ENCODE measurements at places on chromosomes 11 and 22.

DNA sequence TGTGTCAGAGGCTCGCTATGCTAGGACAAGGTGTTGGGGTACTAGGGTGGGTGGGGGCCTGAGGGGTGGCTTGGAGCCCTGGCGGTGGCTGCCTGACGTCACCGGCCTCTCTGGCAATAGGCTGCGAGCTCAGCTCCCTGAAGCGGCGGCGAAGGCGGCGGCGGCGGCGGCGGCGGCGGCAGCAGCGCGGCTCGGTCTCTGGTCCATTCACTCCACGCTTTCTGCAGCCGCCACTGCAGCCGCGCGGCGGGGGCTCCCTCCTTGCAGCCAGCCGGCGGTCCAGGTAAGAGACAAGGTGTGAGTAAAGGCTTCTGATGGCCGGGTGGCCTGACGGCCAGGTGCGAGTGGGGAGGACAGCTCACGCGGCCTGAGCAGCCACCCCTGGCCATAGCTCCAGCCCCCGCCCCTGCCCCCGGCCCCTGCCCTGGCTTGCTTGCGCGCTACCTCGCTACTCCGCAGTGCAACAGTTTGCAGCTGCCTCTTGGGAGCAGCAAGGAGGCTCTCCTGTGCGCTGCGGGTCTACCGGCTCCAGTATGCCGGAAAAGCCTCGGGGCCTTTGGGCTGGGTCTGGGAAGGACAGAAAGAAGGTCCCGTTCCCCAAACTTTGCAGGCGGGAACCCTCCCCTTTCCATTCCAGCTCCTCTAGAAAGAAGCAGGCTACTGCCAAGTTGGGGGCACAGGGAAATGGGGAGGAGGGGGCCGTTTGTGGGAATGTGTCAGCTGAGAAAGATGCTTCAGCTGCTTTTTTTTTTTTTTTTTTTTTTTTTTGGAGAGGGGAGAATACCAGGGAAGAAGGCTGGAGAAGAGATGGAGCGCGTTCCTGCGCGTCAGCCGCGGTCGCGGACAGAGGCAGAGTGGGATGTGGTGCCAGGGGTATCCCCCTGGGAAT, at the start of gene C11orf87:
TSS of gene C11orf87 (plus strand) at position 210 of the 889 bp plus-strand sequence. CDS start 1,444 bp downstream, outside the sequence.
- no peak for DNase-seq

GRCh38 chr11:19467904-19468303, 227.2 kb upstream of the E2F8 start:
- no peak for DNase-seq

- no peak for DNase-seq
Observed at GRCh38 chr11:70735976-70736375, 337.6 kb downstream of the CTTN start.

- DNase-seq, result peak; percentile 32
Observed at GRCh38 chr11:8717876-8718753, 35.5 kb downstream of the RPL27A start.

- no peak for DNase-seq
Observed at GRCh38 chr11:103963648-103964047, 72.8 kb upstream of the DDI1 start.

DNA sequence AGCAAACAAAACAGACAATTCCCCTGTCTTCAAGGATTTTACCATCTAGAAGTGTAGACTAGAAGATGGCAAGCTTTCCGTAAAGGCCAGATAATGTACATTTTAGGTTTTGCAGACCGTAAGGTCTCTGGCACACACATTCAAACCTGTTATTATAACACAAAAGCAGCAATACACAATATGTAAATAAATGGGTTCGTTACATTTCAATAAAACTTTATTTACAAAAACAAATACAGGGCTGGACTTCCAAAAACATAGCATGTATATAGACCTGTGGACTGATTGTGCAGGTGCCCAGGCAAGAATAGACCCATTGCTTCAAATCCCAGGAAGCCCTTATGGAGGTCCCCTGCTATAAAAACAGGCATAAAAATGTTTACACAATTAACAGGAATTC, 27.1 kb upstream of the MS4A6A start:
- DNase-seq, result no peak

DNA sequence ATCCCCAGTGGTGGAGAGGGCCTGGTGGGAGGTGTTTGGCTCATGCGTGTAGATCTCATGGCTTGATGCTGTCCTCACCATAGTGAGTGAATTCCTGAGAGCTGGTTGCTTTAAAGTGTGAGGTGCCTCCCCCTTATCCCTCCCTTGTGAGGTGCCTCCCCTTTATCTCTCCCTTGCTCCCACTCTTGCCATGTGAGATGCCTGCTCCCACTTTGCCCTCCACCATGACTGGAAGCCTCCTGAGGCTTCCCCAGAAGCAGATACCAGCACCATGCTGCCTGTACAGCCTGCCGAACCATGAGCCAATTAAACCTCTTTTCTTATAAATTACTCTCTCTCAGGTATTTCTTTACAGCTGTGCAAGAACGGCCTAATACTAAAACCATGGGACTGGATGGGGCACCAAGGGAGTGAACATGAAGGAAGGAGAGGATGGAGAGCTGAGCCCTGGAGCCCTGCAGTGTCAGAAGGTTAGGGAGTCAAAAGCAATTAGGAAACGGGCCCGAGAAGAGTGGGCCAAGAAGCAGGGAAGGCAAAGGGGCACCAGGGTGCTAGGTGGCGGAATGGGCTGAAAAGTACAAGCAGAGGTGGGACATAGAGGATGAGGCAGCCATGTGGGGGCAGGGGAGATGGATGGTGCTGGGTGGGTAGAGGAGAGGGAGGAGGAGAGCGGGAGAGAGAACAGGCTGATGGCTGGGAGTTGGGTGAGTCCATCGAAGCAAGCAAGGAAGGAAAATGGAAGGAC, 9.4 kb downstream of the IFITM10 start:
- no peak for DNase-seq

GRCh38 chr11:100105982-100106358, 581.1 kb upstream of the ARHGAP42 start:
- no peak for DNase-seq

- no peak for DNase-seq
Observed at GRCh38 chr11:65014726-65015227, 817 bp downstream of the ARL2 start.

DNA sequence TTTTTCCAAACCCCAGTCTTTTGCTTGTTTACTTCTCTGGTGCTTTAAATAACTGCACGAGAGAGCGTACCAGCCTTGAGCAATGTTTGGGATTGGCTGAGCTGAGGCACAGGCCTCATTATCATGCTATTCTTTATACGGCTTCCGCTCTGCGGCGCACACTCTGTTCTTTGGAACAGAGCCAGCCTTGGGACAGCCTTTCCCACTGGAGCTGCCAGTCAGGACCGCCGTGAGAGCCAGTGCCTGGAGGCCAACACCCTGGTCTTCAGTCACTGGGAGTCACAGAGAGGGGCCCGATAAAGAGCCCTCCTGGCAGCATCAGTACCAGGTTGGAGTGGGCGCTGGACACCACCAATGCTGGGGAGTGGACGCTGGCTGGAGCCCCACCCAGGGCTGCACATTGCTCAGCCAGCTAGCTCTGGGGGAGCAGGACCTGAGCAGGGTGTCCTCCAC, 125.6 kb downstream of the BCR start:
- no peak for DNase-seq

GRCh38 chr11:132937016-132937415, 595.3 kb downstream of the OPCML start:
- DNase-seq, result no peak

DNA sequence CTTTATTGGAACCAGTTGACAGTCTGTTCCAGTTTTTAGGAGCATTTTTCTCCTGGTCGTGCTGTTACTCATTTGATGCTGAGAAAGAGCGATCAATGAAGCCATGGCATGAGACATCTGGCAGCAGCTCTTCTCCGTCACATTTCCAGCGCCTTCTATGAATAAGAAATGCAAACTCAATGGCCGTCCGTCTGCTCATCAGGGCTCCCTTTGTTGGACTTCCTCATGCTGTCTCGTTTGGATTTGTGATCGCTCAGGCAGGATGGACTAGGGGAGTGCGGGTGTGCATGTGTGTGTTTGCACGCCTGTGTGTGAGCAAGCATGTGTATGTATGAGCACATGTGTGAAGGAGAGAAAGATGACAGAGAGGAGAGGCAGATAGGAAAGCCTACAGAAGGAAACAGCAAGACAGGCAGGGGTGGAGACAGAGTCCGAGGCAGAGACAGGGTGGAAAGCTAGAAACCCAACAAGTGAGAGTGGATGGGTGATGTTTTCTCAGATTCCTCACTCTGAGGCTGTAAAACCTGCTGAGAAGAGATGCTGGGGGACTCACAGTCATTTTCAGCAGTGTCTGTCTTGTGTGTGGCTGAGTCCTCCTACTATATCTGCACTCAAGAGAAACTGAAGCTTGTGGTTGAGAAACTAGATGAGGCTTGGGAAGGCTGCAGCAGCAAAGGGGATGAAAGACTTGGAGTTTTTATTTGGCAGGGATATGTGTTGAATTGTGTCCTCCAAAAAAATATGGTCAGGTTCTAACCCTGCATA, 56.0 kb upstream of the CLMP start:
- no peak for DNase-seq

DNA sequence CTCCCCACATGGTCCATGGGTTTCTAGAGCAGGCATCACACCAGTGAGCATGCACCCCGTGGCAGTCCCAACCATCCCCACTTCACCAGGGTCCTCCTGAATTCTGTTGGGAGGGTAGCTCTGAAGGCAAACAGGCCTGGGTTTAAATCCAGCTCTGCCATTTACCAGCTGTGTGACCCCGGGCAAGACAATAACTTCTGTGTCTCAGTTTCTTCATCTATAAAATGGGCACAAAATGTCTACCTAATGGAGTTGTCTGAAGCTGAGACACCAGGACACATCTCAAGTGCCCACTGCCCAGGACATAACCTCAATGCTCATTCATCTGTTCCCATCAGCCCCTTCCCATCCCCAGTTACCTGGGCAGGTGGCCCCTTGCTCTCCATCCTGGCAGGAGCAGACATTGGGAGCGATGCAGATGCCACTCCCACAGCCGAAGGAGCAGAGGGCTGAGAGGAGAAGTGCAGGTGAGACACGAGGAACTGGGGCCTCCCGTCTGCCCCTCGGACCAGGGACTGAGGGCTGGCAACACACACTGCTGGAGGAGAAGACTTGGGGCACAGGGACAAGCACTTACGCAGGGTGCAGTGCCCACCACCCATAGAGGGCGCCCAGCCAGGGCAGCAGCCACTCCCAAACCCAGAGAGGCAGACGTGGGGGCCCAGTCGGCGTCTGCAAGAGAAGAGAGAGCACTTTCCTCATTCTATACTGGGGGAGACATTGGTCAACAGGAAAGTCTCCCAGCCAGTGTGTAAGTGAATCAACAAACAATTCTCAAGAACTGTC, 4.0 kb downstream of the VWCE start:
- DNase-seq, result no peak

- no peak for DNase-seq
Observed at GRCh38 chr11:83249445-83249844, 36.7 kb downstream of the CCDC90B start.

- DNase-seq, result no peak
Observed at GRCh38 chr11:31786996-31787685, 24.0 kb downstream of the PAX6 start.

DNA sequence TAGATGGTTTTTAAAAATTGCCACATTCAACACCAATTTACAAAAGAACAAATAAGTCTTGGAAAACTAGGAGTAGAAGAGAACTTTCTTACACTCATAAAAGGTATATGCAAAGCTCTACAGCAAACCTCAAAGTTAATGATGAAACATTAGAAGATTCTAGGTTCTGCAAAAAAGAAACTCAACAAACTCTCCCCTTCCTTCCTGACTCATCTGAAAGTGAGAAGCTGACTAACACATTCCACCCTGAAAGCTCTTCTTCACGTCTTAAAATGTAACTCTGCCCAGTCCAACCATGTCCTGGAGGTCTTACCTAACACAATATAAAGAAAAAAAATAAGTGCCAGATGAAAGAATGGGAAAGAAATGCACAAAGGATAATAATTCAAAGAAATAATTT, 218.9 kb upstream of the ISX start:
- DNase-seq, result no peak

GRCh38 chr11:115334932-115335788, 169.1 kb downstream of the CADM1 start:
- DNase-seq, result no peak

- no peak for DNase-seq
Observed at GRCh38 chr22:23579870-23580575, at the start of gene IGLL1. Gene IGLL1, minus strand, starts transcription at chr22:23580290. Its CDS starts 100 bp downstream, at chr22:23580190.

GRCh38 chr11:73201249-73201648, 16.8 kb upstream of the P2RY2 start:
- DNase-seq, result no peak

DNA sequence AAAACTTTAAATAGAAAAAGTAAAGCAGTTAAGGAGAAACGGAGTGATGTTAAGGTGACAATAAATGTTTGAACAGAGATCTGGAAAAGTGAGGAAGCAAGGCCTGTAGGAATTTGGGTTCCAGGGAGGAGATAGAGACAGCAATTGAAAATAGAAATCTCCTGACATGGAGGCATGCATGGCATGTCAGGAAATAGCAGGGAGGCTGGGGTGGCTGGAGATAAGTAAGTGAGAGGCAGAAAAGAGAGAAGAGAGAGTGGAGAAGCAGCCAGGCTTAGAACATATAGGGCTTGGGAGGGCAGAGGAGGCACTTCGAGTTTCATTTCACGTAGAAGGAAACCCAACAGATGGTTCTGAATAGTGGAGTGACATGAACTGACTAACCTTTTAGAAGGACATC, 185.5 kb downstream of the LRRC4C start:
- DNase-seq, result no peak

- DNase-seq, result no peak
Observed at GRCh38 chr11:117831661-117832415, 7.3 kb upstream of the FXYD2 start.

DNA sequence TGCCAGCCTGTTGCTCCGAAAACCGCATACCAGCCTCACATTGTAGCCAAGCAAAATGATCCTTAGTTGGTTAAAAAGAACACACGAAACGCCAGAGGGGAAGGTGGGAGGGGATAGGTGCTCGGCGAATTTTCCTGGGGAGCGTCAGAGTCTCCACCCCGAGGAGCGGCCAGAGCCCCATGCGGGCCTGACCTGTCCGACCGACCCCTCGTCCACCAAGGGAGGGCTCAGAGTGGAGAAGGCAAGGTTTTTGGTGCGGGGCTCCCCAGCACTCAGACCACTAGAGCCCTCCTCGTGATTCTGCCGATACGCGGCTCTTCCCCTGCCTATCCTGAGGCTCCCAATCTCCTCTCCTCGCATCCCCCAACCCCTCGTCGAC, 39.6 kb downstream of the DIXDC1 start:
- no peak for DNase-seq

- DNase-seq, result no peak
Observed at GRCh38 chr22:43047605-43048004, 32.7 kb upstream of the PACSIN2 start.

- DNase-seq, result no peak
Observed at GRCh38 chr11:114135737-114136151, 76.2 kb downstream of the ZBTB16 start.

DNA sequence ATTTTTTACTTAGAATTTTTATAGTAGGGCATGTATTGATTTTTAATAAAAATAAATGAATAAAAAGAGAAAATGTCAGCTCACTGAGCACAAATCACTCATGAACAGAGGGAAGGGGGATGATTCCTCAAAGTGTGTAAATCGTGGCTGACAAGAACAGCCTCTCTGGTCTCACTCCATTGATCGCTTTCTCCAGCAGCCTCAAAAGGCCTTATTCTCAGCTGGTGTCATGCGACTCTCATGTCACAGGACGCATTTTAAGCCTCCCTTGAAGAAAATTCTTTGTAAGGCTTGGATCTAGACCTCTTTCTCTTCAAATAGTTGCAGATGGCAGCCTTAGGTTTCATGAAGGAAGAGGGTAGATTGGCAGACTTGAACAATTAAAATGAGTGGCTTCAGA, 33.9 kb upstream of the SLC5A12 start:
- no peak for DNase-seq
